ENCODE measurements at places on chromosomes 4 and X.

DNA sequence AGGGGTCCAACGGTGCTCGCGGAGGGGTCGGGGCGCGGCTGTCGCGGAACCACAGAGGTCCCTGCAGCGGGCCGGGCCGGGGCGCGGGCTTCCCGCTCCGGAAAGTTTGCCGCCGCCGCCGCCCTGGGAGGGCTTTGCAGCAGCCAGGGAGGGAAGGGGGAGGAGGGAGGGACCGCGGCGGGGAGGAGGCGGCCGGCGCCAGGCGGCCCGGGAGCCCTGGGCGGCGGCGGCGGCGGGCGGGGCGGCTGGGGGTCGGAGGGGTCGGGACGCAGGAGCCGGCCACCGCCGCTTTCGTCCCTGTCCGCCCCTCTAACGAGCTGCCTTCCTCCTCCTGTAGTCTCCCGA, 375 bp downstream of the FGFR3 start:
- DNase-seq, result no peak

DNA sequence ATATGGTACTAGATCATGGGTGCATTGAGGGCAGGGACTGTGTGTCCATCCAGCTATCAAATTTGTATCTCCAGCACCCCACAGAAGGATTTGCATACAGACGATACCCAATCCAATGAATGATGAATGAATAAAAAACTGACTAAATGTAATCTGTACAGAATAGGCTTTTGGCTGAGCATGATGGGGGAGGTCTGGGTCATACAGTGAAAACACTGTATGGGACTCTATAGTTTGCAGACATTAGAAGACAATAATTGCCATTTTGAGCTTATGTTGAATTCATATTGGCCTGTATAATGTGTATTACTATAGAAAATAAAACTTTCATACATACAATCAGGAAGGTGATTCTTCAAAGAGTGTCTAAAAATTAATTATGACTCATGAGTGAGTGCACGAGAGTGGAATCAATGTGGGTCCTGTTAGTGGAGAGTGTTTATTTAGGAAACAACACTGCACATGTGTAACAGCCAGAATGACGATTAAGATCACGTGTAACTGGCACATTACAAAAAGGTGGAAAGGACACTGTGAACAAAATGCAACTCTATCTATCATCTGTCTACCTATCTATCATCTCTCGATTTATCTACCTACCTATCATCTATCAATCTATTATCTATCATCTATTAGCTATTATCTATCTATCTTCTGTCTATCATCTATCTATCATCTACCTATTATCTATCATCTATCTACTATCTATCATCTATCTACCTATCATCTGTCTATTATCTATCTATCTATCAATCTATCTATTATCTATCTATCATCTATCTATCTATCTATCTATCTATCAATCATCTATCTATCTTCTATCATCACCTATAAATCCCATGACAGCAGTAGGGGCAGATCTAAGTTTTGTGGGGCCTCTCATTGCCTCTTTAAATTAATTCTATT, 201.3 kb downstream of the PTTG2 start:
- no peak for DNase-seq

GRCh38 chr4:147453561-147454141, 27.2 kb upstream of the EDNRA start:
- peak; percentile 15 for DNase-seq

- DNase-seq, result no peak
Observed at GRCh38 chrX:12145402-12145801, 7.1 kb downstream of the FRMPD4 start.

DNA sequence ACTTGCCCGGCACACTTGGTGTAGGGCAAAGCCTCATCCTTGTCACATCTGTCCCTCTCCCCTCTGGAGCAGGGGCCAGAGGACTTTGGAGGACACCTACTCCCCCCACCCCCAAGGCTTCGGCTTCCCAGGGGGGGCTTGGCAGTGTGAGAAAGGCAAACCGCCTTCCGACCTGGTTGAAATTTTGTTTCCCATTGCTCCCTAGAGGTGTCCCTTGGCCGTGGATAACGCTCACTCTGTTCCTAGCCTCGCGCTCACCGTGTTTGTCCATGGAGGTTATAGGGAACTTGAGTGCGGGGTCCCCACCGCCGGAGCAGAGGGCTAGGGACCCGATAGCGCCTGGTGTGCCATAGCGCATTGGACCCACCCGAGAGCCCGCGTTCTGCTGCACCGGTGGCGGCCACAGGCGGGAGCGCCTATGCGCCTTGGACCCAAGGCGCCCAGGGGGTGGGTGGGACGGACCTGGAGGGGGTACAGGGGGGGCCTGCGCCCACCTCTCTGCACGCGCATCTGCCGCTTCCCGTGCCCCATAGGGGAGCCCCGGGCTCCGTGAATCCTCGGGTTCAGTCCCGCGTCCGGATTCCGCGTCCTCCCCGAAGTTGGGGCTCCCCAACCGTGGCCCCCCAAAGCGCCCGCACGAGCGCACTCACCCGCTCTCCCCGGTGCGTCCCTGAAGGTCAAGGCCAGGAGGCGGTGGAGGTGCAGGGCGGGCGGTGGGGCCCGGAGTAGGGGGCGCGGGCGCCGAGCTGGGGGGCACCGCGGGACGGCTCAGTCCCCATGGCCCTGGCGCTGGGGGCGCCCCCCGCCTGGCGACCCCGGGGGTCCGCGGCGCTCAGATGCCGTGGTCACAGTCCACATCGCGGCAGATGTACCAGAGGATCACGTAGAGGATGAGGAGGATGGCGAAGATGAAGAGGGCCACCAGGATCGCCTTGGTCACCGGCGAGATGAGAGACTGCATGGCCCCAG, 82.7 kb upstream of the DHRSX start:
- no peak for DNase-seq

Data from A172 (cell line).